ENCODE measurements at places on chromosomes 6 and 20.

DNA sequence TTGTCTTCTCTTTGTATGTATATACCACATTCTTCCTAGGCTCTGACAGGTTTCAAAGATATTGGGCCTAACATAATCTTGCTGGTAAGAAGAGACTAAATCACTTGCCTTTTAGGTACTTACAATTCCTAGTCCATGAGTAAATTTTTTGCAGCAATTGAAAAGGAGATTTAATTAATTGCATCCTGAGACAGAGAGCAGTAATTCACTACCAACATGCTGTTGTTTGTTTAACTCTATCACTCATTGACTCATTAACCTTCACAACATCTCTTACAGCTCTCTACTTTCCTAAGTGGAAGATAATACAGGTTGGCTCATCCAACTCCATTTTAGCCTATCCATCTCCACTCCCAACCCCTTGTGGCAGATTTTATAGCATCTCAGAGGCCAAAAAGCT lies 280.4 kb downstream of the ALDH8A1 start:
- DNase-seq: no peak

GRCh38 chr6:54419885-54420284 lies 111.6 kb downstream of the TINAG start:
- no peak for DNase-seq

DNA sequence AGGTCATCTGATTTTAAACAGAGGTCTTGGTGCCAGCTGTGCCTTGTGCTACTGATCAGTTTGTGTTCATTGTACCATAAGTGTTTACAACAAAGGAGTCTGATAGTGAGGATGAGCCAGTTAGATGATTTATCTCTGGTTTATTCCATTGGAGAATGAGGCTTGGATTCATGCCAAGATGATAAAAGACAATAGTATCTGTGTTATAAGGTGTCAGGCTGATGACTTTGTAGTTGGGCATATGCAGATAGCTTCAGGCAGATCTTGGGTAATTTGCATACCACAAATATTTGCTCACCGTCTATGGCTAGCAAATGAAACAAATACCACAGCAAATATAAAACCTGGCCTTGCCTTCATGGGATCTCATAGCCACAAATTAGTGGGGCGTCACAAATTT lies 43.3 kb upstream of the PHACTR2 start:
- no peak for DNase-seq

DNA sequence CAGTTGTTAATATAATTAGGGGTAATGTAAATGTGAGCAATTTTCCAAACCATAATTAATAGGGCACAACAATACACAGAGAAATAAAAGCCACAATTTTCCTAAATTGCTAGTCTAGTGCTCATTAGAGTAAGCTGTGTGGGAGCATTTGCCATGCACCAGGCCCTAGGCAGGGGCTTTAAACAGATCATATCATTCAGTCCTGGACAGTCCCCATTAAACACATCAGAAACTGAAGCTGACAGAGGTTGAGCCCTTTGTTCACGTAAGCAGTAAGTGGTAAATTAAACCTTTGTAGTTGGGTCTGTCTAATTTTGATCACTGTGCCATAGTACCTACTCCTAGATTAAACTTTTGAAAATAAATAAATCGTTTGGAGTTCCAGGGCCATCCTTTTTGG lies 931.1 kb downstream of the C6orf118 start:
- DNase-seq: no peak

- DNase-seq: no peak
Measured at GRCh38 chr6:129978148-129978916, 40.0 kb upstream of the L3MBTL3 start.

GRCh38 chr6:146895101-146895771 lies 296.5 kb downstream of the ADGB start:
- no peak for DNase-seq

GRCh38 chr20:43939762-43940121 lies 25.1 kb downstream of the TOX2 start:
- DNase-seq: no peak
